Stimulated activated CD4-positive, alpha-beta T cell treated with anti-CD3 and anti-CD28 coated beads, TNF-alpha, amount 100 ng/mL, for 1 hour (primary cell): ENCODE measurements at places on chromosomes 6 and 20.

DNA sequence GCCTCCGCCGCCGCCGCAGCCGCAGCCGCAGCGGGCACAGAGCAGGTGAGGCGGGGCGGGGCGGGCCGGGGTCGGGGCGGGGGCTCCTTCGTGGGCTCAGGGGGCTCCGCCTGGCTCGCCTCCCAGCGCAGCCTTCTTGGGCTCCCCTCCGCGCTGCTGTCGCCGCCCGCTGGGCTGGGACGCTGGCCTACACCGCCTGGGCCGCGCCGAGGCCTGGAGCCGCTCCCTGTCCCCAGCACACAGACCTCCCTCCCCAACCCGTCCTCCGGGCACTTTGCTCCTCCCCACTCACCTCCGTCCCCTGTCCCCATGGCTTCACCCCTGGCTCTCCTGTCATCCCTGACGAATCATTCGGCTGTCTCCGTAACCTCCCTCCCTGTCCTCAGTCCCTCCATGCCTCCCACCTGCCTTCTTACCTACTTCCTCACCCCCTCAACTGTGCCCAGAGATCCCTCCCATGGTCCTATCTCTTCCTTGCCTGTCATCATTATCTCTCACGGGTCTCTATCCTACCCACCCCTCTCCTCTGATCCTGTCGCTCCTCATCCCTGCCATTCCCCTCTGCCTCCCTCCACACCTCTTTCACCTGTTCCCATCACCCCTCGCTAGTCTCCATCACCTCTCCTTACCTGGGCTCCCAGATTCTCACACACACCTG, 512 bp downstream of the TTBK1 start:
- DNase-seq: no peak

- DNase-seq: no peak
Measured at GRCh38 chr6:38310061-38310460, 329.7 kb downstream of the BTBD9 start.

DNA sequence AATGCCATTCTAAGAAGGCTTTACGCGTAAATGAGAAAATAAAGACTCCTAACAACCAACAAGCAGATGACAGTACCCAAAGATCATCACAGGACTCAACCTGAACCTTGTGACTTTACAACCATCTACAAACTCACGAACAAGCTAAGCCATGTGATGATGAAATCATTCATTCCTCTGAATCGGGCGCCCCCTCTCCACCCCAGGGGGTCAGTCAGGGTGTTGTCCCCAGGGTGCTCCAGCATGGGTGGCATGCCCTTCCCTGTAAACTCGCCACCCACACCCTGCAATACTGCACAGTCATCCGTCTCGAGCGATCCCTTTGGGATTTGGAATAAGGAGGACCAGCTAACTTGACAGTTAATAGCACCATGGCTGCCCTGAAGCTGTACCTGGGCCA, 12.6 kb downstream of the SERPINB6 start:
- DNase-seq: no peak

GRCh38 chr20:59139998-59140397, 23.6 kb upstream of the ZNF831 start:
- DNase-seq: no peak

DNA sequence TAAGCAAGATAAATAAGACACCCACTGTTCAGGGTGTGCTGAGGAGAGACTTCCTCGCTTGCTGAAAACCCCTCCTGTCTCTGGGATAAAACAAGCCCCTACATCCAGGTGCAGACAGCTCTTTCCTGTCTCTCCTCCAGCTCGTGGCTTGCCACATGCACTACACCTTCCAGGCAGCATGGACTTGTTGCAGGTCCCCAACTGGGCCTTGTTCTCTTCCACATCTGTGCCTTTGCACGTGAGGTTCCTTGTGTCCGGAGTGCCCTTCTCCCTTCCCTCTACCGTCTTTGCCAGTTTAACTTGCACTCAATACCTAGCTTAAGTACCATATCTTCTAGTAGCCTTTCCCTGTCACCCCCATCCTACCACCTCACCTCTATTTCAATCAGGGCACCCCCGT, 397.6 kb downstream of the RNGTT start:
- DNase-seq: no peak

DNA sequence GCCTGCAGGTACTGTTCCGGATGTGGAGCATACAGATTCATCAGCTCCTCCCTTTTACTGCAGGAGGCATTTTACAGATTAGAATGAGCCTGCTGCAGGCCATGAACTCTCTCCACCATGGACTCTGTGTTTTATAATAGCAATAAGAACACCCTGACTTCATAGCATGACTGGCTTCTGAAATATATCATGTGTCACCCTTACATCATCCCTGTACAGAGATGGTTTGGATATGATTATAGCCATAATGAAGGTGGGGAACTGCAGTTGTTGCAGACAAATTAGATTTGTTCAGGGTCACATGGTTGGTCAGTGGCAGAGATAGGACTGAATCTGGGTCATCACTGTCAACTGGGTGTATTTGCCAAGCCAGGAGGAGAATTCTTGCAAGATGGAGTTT, 100.7 kb downstream of the FOXO3 start:
- DNase-seq: no peak
